ENCODE measurements at places on chromosomes 2 and 18.
A peak's percentile ranks its signal among the peaks of the same experiment; 100 is the strongest.

- DNase-seq, result no peak
These were observed 3.5 kb downstream of the ADCYAP1 start for GRCh38 chr18:907885-908757.

GRCh38 chr2:67840460-67841068 lies 222.2 kb downstream of the C1D start:
- DNase-seq, result peak; percentile 60

- no peak for DNase-seq
These were observed 152.6 kb upstream of the PELI1 start for GRCh38 chr2:64296695-64297346.

DNA sequence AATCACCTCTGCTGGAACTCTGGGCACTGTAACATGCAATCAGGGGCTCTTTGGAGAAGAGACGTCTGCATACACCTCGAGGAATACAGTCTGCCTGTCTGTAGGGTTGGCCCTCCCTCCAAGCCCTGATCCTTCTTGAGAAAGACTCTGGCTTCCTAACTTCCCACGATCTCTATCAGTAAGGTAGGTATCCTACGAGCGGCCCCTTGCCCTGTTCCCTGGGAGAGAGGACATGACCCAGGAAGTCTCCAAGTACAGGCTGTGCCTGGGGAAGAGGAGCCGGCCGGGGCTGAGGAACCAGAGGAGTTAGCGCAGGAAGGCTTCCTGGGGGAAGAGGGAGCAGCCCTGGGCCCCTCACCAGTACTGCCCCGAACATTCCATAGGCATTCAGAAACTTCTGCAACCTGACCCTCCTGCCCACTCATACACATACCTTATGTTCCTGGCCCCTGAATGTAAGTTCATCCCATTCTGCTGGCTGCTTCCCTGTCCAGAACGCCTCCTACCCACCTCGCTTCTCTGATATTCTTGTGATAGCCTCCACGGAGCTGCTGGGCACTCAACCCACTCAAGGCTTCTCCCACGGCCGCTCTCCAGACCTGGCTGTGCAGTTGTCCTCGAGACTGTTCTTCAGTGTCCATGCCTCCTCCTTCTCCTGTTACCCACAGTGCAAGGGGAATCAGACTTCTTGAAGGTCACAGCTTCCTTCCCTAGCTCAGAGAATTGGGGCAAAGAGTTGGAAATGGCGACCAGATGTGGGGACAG lies 116.1 kb downstream of the CYP26B1 start:
- no peak for DNase-seq

DNA sequence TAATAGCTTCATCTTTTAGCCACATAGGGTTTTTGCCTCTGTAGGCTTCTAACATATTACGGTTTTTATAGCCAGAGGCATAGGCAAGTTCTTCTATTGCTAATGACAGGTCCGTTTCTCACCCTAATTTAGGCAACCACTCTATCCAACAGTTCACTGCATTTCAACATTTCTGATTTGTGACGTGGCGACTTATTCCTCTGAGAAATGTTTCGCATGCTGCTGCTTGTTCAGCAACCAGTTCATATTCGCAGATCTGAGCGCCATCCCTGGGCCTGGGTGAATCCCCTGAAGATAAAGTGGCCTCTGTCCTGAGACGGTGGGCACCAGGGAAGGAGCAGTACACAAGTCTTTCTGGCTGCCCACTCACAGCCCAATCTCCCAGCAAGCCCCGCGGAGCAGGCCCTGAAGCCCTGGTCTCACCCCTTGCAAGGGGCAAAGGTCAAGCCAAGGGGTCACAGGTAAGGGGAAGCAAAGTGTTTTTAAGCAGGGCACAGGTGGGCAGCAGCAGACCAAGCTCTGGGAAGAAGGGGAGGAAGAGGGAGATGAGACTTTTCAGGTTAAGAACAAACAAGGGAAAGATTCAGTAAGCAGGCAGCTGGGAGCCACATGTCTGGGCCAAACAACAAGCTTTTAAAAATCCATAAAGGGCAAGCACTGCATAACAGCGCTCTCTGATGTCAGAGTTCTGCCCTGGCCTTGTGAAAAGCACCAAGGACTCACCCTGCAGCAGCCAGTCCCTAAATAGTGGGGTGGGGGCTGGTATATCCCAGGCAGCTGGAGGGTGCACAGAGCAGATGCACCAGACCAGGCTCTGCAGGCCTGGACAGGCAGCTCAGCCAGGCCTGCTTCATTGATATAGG lies 10.8 kb upstream of the COX7A2L start:
- no peak for DNase-seq

DNA sequence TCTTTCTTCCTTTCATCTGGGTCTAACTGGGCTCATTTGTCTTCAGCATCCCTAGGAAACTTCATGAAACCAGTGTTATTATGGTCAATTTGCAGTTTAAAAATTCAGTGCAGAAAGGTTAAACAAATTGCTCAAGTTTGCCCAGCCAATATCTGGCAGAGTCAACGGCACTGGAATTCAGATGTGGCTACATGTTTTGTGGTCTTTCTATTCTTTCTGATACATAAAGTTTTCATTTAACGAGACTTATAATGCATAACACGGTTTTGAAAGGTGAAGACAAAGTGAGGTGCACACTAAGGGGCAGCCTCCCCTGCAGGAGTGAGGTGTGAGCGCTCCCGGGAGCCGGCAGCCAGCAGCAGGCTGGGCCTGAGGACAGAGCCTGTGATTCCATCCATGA lies 164.6 kb downstream of the RTP5 start:
- no peak for DNase-seq

DNA sequence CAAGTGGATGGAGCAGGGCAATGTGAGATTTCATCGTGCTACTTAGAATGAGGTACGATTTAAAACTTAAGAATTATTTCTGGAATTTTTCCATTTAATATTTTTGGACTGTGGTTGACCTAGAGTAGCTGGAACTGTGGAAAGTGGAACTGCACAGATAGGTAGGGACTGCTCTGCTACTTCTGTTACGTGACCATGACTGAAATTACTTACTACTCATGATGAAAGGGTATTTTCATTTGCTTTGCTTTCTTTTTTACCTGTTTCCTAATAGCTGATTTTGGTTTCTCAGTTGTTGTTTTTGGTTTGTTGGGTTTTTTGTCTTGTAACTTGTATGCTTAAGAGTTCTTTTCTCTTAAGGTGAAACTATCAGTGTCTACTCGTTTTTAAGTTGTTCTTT lies 11.4 kb downstream of the UBE2E3 start:
- no peak for DNase-seq

DNA sequence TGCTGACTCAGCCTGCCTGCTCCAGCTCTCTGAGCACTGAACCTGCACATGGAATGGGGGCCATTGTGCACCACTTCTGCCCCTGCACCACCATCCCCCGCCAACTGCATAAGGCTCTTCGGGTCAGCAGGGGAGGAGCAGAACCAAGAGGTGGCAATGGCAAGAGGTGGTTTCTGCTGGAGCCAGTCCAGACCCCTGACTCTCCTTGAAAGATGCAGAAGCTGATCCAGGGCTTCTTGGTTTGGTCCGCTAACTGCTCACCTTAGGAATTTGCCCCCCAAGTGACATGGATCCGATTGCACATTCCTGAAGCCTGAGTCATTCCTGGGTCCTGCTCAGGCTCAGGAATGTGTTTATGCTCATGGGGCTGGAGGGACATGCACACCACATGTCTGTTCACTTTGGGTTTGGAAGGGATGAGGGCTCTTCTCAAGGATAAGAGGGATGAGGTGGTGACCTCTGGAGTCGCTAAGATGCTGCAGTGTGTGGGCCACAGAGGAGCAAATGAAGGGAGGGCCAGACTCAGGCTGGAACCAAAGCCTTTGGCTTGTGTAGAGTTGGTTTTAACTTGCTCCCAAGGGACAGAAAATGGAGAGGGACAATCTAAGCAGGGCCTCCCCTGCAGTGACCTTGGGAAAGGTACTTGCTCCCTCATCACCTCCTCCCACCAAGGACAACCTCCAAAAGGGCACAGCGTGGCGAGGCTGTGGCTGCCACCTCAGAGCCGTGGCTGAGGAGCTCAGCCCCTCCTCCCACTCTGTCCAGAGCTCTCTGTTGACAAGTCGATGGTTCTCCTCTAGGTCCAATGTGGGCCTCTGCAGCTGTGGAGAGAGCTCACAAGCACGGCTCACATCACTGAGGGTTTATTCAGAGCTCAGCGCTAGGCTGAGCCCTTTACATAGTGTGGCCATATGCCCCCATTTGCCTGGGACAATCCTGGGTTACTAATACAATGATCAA lies 66.2 kb downstream of the HS1BP3 start:
- peak; percentile 94 for DNase-seq

- no peak for DNase-seq
These were observed 85.2 kb downstream of the MDH1 start for GRCh38 chr2:63673865-63674533.

- DNase-seq, result no peak
These were observed 48.4 kb downstream of the DTNA start for GRCh38 chr18:34758378-34758948.

GRCh38 chr2:131394147-131394931 lies 30.4 kb upstream of the RAB6D start:
- DNase-seq, result no peak

DNA sequence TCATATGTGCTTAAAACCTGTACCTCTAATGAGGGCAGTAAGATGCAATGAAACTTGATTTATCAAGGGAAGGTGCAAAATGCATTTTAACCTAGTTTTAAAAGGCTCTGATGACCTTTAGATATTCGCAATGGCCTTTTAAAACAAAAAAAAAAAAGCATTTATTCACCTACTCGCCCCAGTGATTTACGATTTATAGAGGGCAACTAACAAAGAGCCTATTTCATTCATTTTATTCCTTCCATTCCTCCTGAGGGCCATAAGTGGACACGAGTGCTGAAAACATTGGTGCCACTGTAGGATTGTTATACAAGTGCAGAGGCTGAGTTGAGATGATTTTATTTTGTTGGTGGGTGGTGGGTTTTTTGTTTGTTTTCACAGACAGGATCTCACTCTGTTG lies 48.1 kb downstream of the RNF152 start:
- no peak for DNase-seq

- no peak for DNase-seq
These were observed 222.6 kb downstream of the INSIG2 start for GRCh38 chr2:118310681-118311429.

- DNase-seq, result no peak
These were observed 161.0 kb downstream of the CCDC85A start for GRCh38 chr2:56344771-56345170.

DNA sequence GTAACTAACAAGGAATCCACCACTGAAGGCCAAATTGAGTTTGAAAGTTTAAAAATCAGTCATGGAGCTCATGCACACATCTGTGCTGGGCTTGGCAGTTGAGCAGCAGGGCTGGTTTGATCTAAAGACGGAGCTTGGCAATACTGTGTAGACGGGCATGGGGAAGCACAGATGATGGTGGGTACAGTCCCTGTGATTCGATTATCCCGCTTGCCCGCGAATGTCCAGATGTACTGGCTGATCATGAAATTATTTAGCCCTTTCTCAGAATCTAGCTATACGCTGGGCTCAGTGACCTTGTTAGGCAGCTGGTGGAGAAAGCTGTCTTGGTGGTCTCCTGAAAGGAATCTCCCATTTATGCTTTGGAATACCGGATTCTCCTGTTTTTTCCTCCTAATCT lies 74.8 kb upstream of the SOX11 start:
- no peak for DNase-seq

DNA sequence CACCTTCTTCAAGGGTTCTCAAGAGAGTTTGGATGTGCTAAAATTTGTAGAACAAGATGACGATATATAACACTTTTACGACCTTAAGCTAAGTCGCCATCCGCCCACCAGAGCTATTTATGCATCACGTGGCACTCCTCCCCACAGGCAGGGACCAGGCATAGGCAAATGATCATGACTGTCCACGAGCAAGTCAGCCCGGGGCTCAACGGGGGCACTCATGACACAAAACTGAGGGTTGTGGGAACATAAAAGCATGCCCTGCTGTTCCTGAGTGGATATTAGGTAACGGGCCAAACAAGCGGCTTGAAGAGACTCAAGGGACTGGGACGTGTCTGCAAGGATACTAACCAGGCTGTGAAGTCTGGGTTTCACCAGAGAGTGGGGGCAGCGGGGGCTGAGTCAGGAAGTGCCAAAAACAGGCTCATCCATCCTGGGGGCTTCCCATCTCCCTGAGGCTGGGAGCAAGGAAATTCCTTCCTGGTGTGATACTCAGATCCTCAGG lies 58.1 kb downstream of the FAM178B start:
- DNase-seq, result no peak

- no peak for DNase-seq
These were observed 136.3 kb downstream of the TMEM163 start for GRCh38 chr2:134582547-134582899.

- DNase-seq, result peak; percentile 15
These were observed 219.8 kb downstream of the DPP10 start for GRCh38 chr2:114661971-114662939.

GRCh38 chr2:112834396-112835037 lies 2.1 kb downstream of the IL1B start:
- no peak for DNase-seq

DNA sequence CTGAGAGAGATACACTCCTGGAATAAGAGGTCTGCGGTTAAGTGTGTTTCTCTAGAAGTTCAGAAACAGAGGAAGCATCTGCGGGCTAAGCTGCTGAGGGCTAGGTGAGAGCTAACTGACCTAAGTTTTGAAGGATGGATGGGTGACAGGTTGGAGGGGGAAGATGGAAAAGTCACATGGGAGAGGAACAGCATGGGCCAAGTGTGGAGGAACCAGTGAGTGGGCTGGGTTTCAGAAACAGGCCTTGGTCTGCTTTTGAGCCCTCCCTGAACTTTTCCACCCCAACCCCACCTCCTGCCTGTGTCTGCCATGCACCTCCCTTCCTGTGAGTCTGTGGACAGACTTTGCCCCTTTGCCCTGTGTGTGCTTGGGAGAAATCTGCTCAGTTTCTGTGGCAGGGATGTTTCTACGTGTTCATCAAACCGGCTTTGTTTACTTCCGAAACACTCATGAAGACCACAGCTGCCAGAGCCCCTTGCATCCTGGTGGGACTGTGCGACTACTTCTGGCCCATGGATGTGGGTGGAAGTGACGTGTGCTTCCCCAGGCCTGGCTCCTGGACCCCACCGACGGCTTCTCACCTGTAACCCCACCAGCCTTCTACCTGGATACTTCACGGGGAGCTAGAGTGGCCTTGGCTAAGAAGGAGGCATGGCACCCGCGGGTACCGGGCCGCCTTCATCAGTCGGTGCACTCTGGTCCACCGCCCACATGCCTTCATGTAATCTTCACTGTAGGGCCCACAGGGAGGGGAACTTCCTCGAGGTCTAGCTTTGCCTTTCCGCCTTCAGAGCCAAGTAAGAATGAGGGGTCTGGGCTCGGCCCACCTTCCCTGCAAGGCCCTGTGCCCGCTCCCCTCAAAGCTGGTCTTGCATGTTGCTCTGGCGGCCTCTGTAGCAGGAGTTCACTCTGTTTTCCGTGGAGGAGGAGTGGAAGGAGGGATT lies 1.4 kb upstream of the HPCAL1 start:
- no peak for DNase-seq

- no peak for DNase-seq
These were observed 111.0 kb downstream of the TRIB2 start for GRCh38 chr2:12827721-12828120.

GRCh38 chr2:238875101-238875470 lies 27.2 kb downstream of the TWIST2 start:
- no peak for DNase-seq

DNA sequence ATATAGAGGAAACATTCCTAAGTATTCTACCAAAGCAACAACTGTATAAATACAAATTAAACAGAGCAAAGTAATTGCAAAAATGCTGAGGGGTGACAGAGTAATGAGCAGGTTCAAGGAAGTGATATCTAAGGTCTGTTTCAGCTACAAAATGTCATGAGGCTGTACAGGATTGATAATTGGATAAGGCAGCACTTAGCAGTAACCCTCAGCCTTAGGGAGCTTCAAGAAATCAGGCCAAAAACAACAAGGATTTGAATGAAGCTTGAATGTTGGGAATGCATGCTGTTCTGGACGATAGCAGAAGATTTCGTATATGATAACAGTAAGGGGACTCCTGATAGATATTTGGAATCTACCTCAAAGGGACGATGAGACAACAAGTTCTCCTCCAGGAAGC lies 142.0 kb upstream of the MMADHC start:
- no peak for DNase-seq

Measured in pons (tissue), 1 donor.